ENCODE measurements at places on chromosomes 13 and 19.

- DNase-seq, result no peak
These were observed 61.2 kb upstream of the WDFY2 start for GRCh38 chr13:51523082-51523518.

- DNase-seq, result peak; percentile 52
These were observed 14.0 kb upstream of the TUBB4A start for GRCh38 chr19:6516018-6516658.

GRCh38 chr13:42272115-42272803 is at the start of gene AKAP11:
TSS of gene AKAP11 (plus strand) at chr13:42272152. CDS start at chr13:42286349, 14,197 bp downstream.
- DNase-seq, result peak; percentile 26

- DNase-seq, result no peak
These were observed 344.4 kb upstream of the PCDH9 start for GRCh38 chr13:67574320-67575233.

DNA sequence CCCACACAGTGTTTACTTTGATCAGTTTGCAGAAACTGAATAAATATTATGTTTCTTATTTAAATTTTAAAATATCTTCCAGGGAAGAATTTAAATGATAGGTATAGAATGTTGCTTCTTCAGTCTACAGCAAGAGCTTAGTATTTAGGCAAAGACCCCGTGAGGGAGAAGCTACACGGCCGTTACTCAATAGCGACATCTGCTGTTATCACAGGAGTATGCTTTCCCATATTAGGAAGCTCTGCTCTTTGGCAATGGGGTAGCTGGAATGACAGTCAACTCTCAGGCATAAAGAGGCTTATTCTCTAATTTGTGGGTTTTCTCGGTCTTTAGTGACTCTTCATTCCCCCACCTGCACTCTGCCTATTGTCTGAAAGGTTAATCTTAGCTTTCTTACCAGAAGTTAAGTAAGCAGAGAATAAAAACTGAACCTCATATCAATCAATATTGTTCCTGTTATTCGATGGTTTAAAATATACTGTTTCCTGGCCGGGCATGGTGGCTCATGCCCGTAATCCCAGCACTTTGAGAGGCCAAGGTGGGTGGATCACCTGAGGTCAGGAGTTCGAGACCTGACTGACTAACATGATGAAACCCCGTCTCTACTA is 13.2 kb upstream of the LHFPL6 start:
- DNase-seq, result peak; percentile 2

GRCh38 chr13:55298201-55298600 is 1842.5 kb upstream of the PRR20A start:
- no peak for DNase-seq

DNA sequence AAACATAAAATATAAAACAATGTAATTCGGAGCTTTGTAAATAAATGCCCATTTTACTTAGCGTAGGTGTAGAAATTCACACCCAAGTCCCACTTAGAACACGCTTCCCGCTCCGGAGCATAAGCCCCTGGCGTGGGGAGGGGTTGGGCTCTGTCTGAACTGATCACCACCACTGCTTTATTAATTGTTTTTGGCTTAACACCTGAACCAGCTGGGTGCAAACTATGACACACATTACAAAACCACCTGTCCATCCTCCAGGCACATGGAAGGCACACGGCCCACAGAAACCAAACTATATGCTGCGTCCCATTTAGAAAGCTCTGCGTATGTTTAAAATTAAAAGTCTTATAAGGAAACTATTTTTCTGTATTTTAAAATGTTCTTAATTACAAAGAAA is 25.9 kb downstream of the RASA3 start:
- no peak for DNase-seq

GRCh38 chr19:13099073-13099999 is 3.3 kb downstream of the LYL1 start:
- DNase-seq, result no peak

DNA sequence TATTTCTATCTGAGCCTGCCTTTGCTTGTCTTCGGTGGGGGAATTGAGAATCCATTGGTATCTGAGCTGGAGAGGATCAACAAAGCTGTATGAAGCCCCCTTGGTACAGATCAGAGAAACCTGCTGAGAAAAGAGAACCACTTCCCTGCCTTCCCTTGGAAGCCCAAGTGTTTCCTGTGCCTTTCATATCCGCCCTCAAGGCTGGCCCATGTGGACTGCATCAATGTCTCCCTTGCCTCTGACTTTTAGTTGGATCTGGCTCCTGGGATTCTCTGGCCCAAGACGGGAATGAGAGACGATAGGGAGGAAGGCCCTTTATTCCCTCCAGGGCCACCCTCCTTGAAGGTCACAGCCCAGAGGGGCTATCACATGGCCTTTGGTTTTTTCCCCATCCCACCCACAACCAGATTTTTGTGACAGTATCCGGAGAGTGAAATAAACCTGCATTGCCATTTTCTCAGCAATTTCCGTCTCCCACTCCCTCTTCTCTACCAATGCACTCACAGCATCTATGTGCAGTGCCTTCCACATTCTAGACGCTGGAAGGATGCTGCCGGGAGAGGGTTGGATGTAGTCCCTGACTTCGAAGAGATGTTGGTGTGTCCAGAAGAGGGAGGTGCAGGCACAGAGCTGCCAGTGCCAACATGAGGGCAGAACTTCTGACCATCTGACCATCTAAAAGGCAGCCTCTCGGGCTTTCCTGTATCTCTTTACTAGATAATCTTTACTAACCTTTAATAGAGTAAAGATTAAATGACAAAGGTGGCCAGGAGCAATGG is 63.8 kb downstream of the KCTD15 start:
- DNase-seq, result no peak

- no peak for DNase-seq
These were observed 31.9 kb downstream of the SCGB2B2 start for GRCh38 chr19:34644991-34645461.

GRCh38 chr19:11813703-11814028 is 407 bp upstream of the ZNF440 start:
- no peak for DNase-seq

GRCh38 chr13:65965501-65965900 is 1264.6 kb downstream of the PCDH9 start:
- no peak for DNase-seq

- no peak for DNase-seq
These were observed 636.2 kb downstream of the TBC1D4 start for GRCh38 chr13:74845806-74846205.

DNA sequence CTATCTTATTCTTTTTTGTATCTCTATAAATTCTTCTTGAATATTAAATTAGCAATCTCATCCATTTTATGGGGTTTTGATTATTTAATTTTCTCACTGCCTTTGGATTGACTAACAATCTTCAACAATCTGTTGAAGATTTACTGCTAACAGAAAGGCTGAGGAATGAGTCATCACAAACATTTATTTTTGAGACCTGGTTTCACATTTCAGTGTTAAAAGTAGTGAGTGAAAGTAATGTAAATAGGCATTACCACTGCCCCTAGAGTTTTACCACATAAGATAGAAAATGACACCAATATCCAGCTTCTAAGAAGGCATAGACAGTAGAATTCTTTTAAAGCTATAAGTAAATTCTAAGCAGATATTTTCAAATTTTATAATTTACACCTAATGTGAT is 472.8 kb downstream of the OLFM4 start:
- DNase-seq, result no peak

DNA sequence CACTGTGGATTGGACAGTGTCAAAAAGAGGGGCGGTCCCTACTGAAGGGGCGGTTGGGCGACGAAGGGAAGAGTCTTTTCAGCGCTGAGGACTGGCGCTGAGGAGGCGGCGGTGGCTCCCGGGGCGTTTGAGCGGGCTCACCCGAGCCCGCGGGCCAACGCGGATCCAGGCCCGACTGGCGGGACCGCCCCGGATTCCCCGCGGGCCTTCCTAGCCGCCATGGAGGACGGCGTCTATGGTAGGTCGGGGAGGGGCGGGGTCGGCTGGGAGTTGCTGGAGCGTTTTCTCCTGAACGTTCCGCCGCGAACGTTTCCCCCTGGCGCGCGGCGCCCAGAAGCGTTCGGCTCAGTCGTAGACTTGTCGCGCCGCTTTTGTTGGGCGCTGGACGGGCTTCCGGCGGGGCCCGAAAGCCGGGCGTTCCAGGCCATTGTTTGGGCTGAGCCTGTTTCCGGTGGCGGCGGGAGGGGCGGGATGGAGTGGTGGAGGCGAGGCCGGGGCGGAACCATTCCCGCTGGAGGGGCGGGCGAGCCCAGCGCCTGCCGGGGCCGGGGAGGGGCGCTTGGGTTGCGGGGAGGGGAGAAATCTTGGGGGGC is at the start of gene CYTH2:
CYTH2 (plus strand) TSS at position 81 of the 593 bp plus-strand sequence; CDS start at position 220, 139 bp downstream.
- DNase-seq, result peak; percentile 43

DNA sequence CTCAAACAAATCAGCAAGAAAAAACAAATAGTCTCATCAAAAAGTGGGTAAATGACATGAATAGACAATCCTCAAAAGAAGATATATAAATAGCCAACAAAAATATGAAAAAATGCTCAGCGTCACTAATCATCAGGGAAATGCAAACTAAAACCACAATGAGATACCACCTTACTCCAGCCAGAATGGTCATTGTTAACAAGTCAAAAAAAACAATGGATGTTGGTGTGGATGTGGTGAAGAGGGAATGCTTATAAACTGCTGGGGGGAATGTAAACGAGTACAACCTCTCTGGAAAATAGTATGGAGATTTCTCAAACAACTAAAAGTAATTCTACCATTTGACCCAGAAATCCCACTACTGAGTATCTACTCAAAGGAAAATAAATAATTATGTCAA is 239.2 kb upstream of the RFC3 start:
- no peak for DNase-seq

GRCh38 chr13:83829810-83830209 is 52.5 kb downstream of the SLITRK1 start:
- DNase-seq, result no peak

GRCh38 chr13:46896341-46897137 is at the start of gene HTR2A:
TSS of gene HTR2A (minus strand) at chr13:46897053. CDS start at chr13:46895906, 1,147 bp downstream.
- DNase-seq, result no peak

GRCh38 chr13:113539822-113540221 is 44.7 kb upstream of the TFDP1 start:
- no peak for DNase-seq

GRCh38 chr13:51912091-51912490 is 50.3 kb downstream of the CCDC70 start:
- DNase-seq, result no peak

GRCh38 chr19:3120611-3121276 is 15.1 kb upstream of the GNA15 start:
- no peak for DNase-seq

- DNase-seq, result no peak
These were observed 2.7 kb upstream of the HNRNPL start for GRCh38 chr19:38852231-38853044.

GRCh38 chr19:4624733-4625362 is 14.5 kb upstream of the TNFAIP8L1 start:
- no peak for DNase-seq

DNA sequence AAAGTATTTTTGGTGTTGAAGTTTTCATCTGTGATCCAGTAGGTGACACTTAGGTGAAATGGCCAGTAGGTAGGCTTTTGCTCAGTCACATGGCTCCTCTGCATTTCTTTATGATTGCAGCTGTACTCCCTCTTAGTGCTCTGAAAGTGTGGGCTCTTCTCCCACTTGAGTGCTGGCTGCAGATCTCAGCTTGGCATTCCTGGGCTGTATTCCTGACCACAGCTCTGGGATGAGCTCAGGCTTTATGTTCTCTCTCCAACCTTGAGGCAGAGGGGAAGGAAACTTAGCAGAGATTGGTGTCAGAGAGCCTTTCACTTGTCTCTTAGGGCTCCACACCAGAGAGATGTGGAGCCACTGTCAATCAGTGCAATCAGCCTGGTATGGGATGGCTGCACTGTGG is 254.3 kb downstream of the NDFIP2 start:
- DNase-seq, result no peak

DNA sequence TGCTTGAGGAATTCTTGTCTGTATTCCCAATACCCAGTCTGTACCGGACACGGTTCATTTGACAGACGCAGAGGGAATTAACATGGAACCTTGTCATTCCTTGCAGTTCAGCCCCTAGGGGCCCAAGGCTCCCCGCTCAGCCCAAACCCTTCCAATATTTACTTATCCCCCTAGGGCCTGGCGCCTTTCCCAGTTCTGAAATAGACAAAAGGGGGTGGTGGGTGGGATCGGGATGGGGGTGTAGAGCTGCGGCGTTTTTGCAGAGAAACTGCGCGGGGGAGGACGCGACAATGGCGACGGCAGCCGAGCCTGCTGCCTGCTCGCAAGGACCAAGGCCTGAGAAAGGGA is 583 bp downstream of the AKAP8L start:
- no peak for DNase-seq

- no peak for DNase-seq
These were observed 3.6 kb downstream of the LENG8 start for GRCh38 chr19:54452626-54453025.

DNA sequence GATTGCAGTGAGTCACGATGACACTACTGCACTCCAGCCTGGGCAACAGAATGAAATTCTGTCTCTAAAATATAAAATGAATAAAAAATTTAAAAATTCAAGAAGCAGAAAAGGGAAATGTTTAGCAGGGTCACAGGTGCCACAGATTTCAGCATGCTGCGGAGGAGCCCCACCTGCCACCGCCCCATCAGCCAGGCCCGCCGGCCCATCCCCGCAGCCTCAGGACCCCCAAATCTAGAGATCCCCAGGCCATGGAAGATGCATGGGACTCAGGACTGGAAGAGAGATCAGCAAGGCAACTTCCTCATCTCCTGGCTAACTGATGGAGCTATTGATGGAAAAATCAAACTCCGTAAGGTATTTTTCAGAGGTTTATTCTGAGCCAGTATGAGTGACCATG is 208.2 kb downstream of the UQCRFS1 start:
- no peak for DNase-seq

DNA sequence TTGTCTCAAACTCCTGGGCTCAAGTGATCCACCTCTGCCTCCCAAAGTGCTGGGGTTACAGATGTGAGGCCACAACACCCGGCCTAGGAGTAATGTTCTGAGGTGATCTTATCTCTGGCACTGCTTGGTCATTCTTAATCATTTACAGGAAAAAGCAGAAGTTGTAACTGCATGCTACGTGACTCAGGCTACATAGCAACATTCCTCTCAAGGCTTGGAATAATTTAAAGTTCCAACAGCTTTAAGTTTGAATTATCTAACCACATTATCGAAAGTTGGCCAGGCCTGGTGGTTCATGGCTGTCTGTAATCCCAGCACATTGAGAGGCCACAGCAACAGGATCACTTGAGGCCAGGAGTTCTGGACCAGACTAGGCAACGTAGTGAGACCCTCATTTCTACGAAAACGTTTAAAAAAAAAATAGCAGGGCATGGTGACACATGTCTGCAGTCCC is 3.9 kb upstream of the B9D2 start:
- no peak for DNase-seq

DNA sequence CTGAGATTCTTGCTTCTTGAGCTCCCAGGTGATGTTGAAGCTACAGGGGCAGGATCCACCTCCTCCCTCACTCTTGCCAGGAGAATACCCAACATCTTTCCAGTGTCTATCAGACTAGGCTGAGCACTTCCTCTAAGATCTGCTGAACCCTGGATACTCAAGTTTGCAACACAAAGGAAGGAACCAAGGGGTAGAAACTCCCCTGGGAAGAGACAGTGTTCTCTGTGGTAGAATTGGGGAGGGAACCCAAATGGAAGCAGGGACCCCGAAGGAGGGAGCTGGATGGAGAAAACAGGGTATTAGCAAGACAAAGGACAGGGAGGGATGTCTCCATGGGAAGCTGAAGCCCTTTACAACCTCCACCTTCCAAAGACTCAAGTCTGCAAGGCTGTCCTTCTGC is 117.6 kb downstream of the DNAJC15 start:
- no peak for DNase-seq

All from stimulated activated CD8-positive, alpha-beta memory T cell treated with anti-CD3 and anti-CD28 coated beads, Interleukin-15, amount 100 ng/mL, for 24 hours (primary cell).